SK-N-DZ (cell line): ENCODE measurements at places on chromosomes 3 and 15.

- no peak for DNase-seq
Measured at GRCh38 chr3:18656866-18657265, 231.7 kb upstream of the SATB1 start.

GRCh38 chr15:91944331-91944730, 90.8 kb downstream of the SLCO3A1 start:
- no peak for DNase-seq

DNA sequence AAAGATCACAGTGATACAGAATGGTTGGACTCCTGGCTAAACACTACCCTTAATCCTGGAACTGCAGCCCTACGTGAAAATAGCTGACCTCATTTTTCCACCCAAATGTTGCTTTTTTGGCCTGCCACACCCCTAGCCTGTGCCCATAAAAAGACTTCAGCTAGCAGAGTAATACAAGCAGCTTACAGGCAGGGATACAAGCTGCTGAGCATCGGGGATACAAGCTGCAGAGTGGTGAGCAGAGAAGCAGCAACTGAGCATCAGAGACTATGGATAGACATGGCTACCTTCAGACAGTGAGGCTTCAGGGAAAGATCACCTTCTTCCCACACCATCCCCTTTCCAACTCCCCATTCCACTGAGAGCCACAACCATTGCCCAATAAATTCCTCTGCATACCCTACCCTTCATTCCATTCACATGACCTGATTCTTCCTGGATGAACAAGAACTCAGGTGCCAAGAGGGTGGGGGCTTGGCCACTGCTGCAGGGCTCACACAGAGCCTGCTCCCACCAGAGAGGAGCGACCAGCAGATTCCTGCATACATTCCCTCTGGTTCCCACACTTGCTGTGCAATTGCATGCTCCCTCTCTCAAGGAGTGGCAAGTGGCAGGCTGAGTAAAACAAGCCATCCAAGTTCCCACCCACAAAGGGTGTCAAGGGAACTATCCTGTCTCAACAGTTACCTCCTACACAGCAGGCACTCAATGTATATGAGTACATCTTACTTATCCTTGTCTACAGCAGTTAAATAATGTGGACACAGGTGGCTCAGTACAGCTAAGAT, 217.5 kb downstream of the ALCAM start:
- DNase-seq = no peak

GRCh38 chr3:459311-459670, 262.7 kb downstream of the CHL1 start:
- DNase-seq = no peak

DNA sequence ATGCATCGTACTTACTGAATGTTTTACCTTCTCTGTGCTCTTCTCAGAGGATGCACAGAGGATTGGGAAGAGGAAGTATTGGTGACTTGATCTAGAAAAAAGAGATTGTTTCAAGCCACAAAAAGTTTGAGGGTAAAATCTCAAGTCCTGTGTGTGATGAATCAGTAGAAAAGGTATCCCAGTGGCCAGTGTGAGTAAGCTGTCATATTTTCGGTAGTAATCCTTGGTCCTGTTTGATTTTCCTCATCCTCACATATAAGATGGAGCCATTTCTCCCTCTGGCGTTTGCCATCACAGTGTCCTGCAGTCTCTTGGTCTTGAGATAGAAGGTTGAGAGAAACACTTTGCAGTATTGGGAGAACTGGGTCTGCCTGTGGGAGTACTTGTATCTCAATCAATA, 166.8 kb downstream of the LPP start:
- DNase-seq = no peak

DNA sequence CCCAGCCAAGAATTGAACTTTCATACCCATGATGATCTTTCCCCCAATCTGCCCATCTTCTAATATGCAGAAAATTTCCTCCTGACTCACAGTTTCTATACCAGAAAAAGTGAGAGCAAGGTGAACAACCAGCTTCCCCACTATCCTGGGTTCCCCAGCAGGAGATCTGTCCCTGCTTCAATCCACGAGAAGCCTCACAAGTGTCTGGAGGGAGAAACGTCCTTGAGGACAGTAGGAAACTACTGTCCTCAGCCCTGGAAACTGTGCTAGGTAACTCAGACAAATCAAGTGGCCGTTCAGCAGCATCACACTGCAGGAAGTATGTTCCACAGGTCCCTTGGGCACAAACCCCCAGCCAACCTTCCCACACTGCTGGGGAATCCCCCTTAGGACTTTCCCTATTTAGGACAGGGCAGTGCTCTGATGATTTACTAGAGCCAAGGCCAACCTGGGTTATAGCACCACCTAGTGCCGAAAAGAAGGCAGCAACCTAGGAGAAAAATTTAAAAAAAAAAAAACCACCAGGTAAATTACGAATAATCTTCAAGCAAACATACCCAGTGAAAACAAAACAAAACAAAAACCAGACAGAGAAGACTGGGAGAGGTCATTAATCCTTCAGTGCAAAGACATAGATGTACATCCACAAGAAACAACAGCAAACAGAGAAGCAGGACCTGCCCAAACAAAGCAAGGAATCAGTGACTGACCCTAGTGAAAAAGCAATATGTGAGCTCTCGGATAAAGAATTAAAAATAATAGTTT, 36.0 kb downstream of the MORC1 start:
- peak; percentile 59 for DNase-seq

DNA sequence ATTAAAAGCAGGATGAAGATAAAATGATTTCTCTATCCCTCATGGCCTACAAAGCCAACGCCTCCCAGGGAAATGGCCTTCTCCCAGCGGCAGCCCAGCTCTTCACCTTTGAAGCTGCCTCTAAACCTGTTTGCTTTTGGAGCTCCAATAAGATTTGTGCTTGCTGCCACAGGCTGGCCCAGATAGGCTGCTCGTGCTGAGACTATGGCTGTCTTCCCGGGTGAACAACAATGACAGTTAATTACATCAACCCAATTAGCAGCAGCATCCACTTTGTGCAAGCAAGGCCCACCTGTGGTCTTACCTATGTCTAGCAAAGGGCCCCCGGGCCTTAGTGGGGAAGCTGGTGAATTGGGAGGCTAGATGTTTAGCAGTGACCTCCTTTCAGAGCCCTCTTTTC, 179.6 kb downstream of the P3H2 start:
- peak; percentile 23 for DNase-seq

GRCh38 chr15:58399739-58400138, 32.1 kb upstream of the LIPC start:
- no peak for DNase-seq

GRCh38 chr3:40088527-40089170, 220.9 kb upstream of the EIF1B start:
- no peak for DNase-seq

GRCh38 chr3:155651489-155652218, 93.2 kb downstream of the PLCH1 start:
- no peak for DNase-seq

- DNase-seq = no peak
Measured at GRCh38 chr3:46293991-46294833, 52.0 kb downstream of the CCR3 start.

- no peak for DNase-seq
Measured at GRCh38 chr15:33200903-33201302, 6.4 kb upstream of the FMN1 start.

- peak; percentile 76 for DNase-seq
Measured at GRCh38 chr3:23810343-23811184, 4.8 kb downstream of the UBE2E1 start.

DNA sequence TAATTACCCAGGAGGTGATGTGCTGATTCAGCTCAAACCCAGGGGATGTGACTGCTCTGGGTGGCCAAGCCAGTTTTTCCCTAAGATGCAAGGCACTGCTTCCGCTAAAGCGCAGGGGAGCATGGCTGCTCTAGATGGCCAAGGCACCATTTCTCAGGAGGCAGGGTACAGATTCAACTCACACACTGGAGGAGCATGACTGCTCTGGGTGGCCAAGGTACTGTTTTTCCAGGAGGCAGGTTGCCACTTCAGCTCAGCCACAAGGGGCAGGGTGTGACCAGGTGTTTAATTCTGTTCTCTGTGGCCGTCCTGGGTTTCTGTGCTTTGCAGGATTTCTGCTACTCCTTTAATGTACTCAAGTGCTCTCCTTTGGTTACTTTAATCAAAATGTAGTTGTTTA, 659.3 kb upstream of the ARRDC4 start:
- no peak for DNase-seq

DNA sequence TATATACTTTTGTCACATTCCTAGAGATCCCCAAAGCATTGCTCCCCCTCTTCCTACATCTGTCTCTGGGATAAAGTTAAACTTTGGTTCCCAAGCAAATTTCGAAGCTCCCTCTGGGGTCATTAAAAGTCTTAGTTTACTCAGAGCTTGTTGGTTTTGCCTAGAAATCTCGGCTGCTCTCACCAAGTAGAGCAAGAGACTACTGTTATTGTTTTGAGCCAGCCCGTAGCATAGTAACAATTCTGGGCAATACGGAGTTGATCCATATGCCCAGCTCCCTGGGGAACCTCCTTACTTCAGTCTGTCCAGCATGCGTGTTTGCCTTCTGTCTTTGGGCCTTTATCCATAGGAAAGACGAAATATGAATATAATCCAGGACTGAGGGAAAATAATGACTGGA, 10.0 kb upstream of the P3H2 start:
- no peak for DNase-seq

- DNase-seq = no peak
Measured at GRCh38 chr3:23741036-23741706, 64.6 kb upstream of the UBE2E1 start.

DNA sequence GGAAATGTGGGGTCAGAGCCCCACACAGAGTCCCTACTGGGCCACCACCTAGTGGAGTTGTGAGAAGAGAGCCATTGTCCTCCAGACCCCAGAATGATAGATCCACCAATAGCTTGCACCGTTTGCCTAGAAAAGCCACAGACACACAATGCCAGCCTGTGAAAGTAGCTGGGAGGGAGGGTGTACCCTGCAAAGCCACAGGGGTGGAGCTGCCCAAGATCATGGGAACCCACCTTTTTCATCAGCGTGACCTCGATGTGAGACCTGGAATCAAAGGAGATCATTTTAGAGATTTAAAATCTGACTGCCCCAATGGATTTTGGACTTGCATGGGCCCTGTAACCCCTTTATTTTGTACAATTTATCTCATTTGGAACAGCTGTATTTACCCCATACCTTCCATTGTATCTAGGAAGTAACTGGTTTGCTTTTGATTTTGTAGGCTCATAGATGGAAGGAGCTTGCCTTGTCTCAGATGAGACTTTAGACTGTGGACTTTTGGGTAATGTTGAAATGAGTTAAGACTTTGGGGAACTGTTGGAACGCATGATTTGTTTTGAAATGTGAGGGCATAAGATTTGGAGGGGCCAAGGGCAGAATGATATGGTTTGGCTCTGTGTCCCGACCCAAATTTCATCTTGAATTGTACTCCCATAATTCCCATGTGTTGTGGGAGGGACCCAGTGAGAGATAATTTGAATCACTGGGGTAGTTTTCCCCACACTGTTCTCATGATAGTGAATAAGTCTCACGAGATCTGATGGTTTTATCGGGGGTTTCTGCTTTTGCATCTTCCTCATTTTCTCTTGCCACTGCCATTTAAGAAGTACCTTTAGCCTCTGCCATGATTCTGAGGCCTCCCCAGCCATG, 49.0 kb downstream of the CD200 start:
- no peak for DNase-seq

- DNase-seq = no peak
Measured at GRCh38 chr3:172038798-172039435, 461 bp upstream of the FNDC3B start.

GRCh38 chr3:128367221-128367620, 99.5 kb downstream of the DNAJB8 start:
- DNase-seq = no peak

GRCh38 chr15:48507416-48508065, 138.0 kb downstream of the FBN1 start:
- peak; percentile 49 for DNase-seq

GRCh38 chr3:46460051-46460450, 4.7 kb downstream of the LTF start:
- no peak for DNase-seq

DNA sequence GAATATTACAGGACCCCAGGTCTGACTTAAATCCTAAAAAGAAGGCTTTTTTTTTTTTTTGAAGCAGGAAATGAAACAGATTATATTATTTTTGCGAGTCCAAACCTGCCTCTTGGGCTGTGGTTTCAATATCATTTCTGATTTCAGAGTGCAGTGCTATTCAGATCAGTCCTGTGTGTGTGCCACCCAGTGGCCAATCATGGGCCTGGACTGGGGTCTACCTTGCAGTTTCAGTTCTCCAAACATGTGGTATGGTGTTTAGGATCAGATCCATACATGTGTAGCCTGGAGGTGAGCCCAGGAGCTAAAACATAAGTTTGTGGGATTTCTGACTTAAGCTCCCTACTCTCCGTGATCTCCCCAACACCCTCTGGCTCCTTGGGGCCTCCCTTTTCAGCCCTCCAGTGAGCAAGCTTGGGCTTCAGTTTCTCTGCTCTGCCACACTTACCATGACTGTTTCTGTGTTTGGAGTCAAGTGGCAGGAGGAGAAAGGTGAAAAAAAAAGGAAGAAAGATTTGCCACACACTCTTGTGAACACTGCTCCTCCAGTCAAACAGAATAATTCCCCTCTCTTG, 12.1 kb upstream of the THSD4 start:
- no peak for DNase-seq

- DNase-seq = no peak
Measured at GRCh38 chr3:19347671-19348070, 199.4 kb downstream of the KCNH8 start.

DNA sequence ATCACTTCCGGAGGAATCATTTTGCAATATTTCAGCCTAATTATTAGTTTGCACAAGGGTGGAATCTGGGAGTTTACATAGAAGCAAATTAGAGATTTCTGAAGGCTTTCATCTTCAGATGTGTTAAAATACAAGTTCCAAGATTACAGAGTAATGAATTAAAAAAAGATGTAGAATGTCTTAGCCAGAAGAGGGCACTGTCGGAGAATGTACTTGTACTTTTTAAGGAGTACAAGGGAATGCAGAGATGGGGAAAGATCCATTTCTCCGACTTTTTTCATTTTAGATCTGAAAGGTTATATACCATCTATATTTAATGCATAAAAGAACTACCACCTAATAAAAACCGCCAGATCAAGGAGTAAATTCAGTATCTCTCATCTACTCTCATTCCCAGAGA, 43.1 kb upstream of the WDR5B start:
- DNase-seq = no peak
